Osteocyte (in vitro differentiated cells): ENCODE measurements at places on chromosomes 3 and 15. TPM values are rescaled to one million over a fixed set of nuclear protein-coding genes. Genes with fewer than 3 reads are reported as not detected.
A peak's percentile ranks its signal among the peaks of the same experiment; 100 is the strongest.

Gene LRRC31
- not detected in 2 replicates for total RNA-seq

GRCh38 chr3:126752303-126753190, 48.5 kb downstream of the CHCHD6 start:
- H3K4me3 ChIP-seq: no peak overlapping the region
- H3K27me3 ChIP-seq: no peaks in the 10 kb centered on the region
- DNase-seq: peak; percentile 92
- H3K4me1 ChIP-seq: peaks cover 38% of the 10 kb centered on the region
- no peaks in the 10 kb centered on the region for H3K36me3 ChIP-seq

Gene ECE2
- total RNA-seq: not detected in 2 replicates

GRCh38 chr3:79491029-79491641, 276.7 kb downstream of the ROBO1 start:
- H3K27me3 ChIP-seq: peaks cover 2% of the 10 kb centered on the region
- peaks cover 3% of the 10 kb centered on the region for H3K36me3 ChIP-seq
- DNase-seq: no peak
- no peak overlapping the region for H3K27ac ChIP-seq
- no peak overlapping the region for H3K4me3 ChIP-seq
